ENCODE measurements at places on chromosomes 6 and 20. TPM values are rescaled to one million over a fixed set of nuclear protein-coding genes. Genes with fewer than 3 reads are reported as not detected.

DNA sequence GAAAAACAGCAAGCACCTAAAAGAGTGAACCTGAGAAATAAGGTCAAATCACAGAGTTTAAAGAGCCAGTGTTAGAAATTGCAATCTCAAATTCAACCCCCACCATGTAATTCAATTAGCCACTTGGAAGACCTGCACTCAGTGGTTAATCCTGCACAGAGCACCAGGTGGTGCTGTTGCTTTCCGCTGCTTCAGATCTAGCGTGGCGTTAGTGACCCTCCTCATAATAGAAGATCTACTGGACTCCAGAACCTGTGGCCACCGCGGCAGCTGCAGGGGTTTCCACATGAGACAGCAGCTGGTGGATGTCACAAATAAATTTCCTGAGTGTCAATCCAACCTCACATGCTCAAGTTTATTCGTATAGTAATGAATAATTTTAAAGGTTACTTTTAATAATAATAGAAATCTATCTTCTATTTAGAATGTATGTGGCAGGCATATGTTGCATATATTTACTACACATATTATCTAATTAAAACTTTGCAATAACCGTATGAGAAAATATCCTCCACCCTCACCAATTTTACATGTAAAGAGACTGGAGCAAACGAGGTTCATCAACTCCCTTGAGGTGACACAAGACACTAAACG is 84.4 kb downstream of the SYNE1 start:
- H3K27me3 ChIP-seq: no peaks in the 10 kb centered on the region
- no peak overlapping the region for H3K4me3 ChIP-seq
- no peaks in the 10 kb centered on the region for H3K36me3 ChIP-seq
- H3K4me1 ChIP-seq: no peaks in the 10 kb centered on the region

DNA sequence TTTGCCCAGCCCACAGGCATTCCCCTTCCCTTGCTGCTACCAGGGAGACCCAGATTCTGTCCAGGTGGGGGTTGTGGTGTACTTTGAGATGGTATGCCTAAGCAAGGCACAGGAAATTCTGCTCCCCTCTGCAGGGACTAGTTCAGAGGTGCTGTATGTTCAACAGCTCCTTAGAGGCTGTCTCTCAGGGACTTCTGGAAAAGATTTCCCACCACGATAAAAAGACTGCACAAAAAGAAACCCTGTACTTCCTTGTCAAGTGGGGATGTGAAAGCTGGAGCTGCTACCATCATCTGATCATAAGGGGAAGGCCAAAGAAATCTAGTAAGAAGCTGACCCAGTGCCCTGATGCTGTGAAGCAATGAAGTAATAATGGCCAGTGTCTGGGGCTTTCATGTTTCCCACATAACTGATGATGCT is 51.5 kb upstream of the SMIM29 start:
- H3K36me3 ChIP-seq: no peaks in the 10 kb centered on the region
- no peak for DNase-seq
- H3K27me3 ChIP-seq: no peaks in the 10 kb centered on the region
- no peak overlapping the region for H3K4me3 ChIP-seq

- no peaks in the 10 kb centered on the region for H3K36me3 ChIP-seq
- DNase-seq: no peak
- H3K4me1 ChIP-seq: peaks cover 13% of the 10 kb centered on the region
- H3K4me3 ChIP-seq: no peak overlapping the region
- no peak overlapping the region for H3K27ac ChIP-seq
- peaks cover 73% of the 10 kb centered on the region for H3K27me3 ChIP-seq
Measured at GRCh38 chr20:31859266-31859997, 10.9 kb downstream of the DUSP15 start.

DNA sequence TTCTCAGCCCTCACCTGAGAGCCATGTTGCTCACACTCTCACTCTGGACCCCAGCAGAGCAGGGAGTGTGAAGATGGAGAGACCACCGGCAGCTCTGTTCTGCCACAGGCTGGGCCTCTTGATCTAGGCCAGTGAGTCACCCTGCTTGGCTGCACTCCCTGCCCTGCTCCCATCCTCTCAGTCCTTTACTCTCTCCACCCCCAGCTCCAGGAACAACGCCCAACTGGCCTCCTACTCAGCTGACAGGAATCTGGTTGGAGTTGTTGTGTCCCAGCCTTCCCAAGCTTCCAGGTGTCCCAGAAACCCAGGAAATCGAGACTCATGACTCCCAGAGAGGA is at the start of gene PSORS1C1:
Gene PSORS1C1 (plus strand): TSS at position 260 of the 338 bp plus-strand sequence. CDS start 14,833 bp downstream, outside the sequence.
- no peak within 1 kb of the TSS for H3K4me3 ChIP-seq
- no peaks in the 10 kb centered on the region for H3K36me3 ChIP-seq
- H3K27ac ChIP-seq: peak within 1 kb of the TSS; percentile 78

DNA sequence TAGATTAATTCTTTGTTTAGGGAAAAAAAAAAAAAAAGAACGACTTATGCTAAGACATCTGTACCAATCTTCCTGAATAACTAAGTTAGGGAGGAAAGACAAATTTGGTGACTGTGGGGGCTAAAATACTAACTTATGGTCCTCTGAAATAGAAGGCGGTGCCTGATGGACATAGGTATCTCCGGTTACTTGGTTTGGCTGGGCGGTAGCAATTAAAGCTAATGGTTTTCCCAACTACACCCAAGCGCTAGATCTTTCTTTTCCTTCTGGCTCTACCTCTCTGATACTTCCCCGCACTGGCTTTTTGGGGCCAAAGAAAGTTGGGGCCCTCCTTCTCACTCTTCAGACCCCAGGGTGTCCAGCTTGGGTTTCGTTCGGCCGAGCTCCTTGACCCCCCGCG is 1.0 kb upstream of the RBM24 start:
- H3K4me1 ChIP-seq: peaks cover 3% of the 10 kb centered on the region
- no peaks in the 10 kb centered on the region for H3K36me3 ChIP-seq
- no peak for DNase-seq
- H3K27ac ChIP-seq: peak overlapping the region; percentile 88
- H3K4me3 ChIP-seq: peak overlapping the region; percentile 72

DNA sequence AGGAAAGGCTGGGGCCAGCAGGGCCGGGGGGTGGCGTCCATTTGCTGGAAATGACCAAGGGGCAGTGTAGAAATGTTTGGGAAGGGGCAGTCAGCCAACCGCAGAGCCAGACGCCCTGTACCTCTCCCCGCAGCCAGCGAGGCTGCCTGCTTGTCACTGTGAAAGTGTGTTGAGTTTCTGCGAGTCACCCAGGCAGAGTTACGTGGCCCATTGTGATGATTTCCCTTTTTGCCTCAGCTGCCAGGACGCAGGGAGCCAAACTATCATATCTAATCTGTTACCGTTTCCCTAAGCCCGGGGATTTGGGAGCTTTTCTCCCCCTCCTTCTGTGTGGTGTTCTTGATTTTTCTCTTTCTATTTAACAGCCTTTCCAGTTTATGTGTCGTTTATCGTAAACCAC is 67.9 kb upstream of the STX16 start:
- H3K36me3 ChIP-seq: no peaks in the 10 kb centered on the region
- no peaks in the 10 kb centered on the region for H3K27me3 ChIP-seq
- no peak overlapping the region for H3K4me3 ChIP-seq
- H3K4me1 ChIP-seq: no peaks in the 10 kb centered on the region

DNA sequence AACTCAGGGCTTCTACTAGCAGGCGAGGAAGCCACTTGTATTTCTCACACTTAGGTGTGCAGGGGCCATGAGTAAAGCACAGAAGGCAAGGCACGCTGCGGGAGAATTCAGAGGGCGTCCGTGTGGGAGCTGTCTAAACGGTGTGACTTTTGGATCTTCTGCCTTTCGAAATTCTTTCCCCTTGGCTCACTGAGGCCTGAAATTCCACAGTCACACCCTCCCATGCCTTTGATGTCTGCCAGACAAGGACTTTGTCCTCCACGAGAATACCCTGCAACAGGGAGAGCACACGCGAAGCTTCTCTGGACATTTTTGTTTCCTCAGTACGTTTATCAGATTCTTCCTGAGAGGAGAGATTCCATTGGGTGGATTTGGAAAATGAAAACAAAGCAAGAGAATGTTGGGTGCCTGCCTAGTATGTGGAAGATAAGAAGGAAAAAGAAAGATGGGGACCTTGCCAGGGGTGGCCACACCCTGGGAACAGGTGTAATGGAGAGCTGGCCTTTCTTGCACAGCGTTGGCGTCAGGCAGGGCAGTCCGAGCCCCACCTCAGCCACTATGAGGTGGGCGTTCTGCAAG is 235.7 kb downstream of the MYLK4 start:
- peaks cover under 1% of the 10 kb centered on the region for H3K27me3 ChIP-seq
- H3K4me3 ChIP-seq: no peak overlapping the region
- no peak for DNase-seq
- no peaks in the 10 kb centered on the region for H3K4me1 ChIP-seq

GRCh38 chr6:162963861-162964260 is 236.1 kb downstream of the PACRG start:
- no peaks in the 10 kb centered on the region for H3K27me3 ChIP-seq
- no peaks in the 10 kb centered on the region for H3K4me1 ChIP-seq
- no peak overlapping the region for H3K27ac ChIP-seq
- H3K4me3 ChIP-seq: no peak overlapping the region

DNA sequence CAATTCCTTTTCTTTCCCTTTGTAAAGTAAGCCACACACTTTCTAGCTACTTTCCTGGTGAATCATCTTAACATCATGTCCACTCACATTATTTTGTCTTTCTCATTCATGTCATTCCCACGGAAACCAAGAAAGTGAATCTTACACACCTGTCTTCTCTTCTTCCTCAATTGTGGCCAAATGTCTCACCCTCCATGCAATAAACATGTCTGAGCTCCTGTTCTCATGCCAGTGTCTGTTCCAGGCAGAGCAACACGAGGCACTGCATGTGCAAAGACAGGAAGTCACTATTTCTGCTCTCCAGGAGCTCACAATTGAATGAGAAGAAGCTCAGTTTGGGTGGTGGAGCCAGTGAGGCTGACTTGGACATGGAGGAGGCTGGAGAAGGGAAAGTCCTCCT is 29.0 kb upstream of the TMEM244 start:
- H3K27ac ChIP-seq: no peak overlapping the region
- no peaks in the 10 kb centered on the region for H3K27me3 ChIP-seq
- no peaks in the 10 kb centered on the region for H3K36me3 ChIP-seq
- no peak for DNase-seq
- H3K4me3 ChIP-seq: no peak overlapping the region

DNA sequence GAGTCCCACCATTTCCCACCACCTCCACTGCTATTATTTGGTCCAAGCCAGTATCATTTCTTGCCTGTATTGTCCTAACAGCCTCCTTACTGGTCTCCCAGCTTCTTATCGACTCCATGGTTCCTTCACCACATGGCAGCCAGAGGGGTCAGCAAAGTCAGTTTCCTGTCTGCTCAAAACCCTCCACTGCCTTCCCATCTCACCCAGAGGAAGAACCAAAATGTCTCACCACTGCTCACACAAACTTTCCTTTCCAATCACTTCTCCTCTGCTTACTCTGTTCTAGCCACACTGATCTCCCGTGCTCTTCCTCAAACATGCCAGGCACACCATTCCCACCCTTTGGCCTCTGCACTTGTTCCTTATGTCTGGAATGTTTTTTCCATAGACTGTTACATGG is 39.7 kb downstream of the BCL2L1 start:
- DNase-seq: no peak
- no peaks in the 10 kb centered on the region for H3K36me3 ChIP-seq
- peaks cover 3% of the 10 kb centered on the region for H3K4me1 ChIP-seq
- H3K4me3 ChIP-seq: no peak overlapping the region
- H3K27me3 ChIP-seq: no peaks in the 10 kb centered on the region

DNA sequence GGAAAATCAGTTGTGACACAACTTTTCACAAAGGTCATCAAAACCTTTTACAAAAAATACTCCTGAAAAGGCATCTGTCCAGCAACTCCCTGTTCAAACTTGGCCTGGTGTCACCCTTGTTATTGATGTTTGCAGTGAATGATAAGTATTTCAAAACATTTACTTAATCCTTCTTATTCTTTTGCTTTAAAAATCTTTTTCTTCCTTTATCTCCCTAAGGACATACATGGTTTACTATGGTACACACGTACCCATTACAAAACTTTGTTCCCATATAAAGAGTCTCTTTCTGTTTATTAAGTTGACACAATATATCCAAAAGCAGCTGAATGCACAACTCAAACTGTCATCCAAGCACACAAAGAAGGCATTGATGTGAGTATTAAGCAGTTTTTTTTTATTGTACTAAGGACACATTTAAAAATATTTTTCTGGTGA is 17.5 kb downstream of the GSTA2 start:
- H3K4me1 ChIP-seq: no peaks in the 10 kb centered on the region
- H3K27me3 ChIP-seq: no peaks in the 10 kb centered on the region
- no peak overlapping the region for H3K27ac ChIP-seq
- DNase-seq: no peak

DNA sequence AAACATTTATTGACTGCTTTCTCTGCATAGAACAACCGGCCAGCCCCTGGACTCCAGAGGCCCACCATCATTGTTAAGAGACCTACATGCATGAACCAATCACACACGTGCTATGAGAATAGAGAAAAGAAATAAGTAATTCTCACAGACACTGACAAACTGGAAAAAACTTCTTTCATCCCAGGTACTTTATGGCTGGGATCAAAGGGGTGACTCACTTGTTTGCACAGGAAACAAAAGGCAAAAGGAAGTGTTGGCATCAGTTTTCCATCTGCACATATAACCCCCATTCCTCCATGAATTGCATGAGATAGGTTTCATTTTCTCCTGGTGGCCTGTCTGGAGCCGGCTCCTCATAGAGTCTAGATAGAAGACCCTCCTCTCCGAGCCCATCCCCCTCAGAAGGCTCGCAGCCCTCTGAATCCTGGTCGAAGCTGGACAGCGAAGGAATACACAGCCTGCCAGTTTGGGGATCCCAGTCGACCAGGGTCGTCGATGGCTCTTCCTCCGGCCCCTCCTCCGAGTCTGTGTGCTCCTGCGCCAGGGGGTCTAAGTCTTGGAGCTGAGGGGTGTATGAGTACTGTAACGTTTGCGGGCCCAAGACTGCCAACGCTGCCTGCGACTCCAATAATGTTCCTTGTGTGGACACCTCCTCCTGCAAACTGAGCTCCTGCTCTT is 43.3 kb downstream of the IL20RA start:
- no peaks in the 10 kb centered on the region for H3K36me3 ChIP-seq
- no peaks in the 10 kb centered on the region for H3K4me1 ChIP-seq
- H3K27me3 ChIP-seq: no peaks in the 10 kb centered on the region
- no peak overlapping the region for H3K4me3 ChIP-seq
- H3K27ac ChIP-seq: no peak overlapping the region
- DNase-seq: no peak

DNA sequence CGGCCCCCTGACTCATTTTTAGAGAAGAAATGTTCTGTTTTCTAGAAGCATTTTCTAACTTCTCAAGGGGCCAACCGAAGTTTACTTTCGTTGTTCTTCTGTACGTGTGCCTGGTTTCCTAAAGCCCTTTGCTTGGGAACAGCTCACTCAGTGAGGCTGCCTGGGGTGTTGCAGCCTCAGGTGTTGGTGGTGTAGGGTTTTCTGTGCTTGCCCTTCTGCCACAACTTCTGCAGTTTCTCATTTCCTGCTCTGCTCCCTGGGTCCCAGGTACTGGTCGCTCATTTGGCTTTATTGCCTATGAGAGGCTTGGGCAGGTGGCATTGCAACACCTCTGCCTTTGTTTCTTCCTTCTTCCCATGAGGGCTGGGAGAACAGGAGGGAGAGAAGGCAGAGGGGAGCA is 278.3 kb downstream of the SOX4 start:
- H3K4me3 ChIP-seq: no peak overlapping the region
- no peak for DNase-seq
- H3K27ac ChIP-seq: no peak overlapping the region
- H3K4me1 ChIP-seq: peaks cover 6% of the 10 kb centered on the region
- no peaks in the 10 kb centered on the region for H3K27me3 ChIP-seq

- no peaks in the 10 kb centered on the region for H3K27me3 ChIP-seq
- H3K27ac ChIP-seq: peak overlapping the region; percentile 69
- no peak overlapping the region for H3K4me3 ChIP-seq
- H3K36me3 ChIP-seq: no peaks in the 10 kb centered on the region
- H3K4me1 ChIP-seq: no peaks in the 10 kb centered on the region
Measured at GRCh38 chr6:133502441-133503335, 261.5 kb downstream of the EYA4 start.

Gene PNLDC1
- not detected for total RNA-seq

Gene BANF2
- not detected for total RNA-seq

Measured in esophagus squamous epithelium (tissue), 5 donors.